ENCODE measurements at places on chromosomes 5 and 9. TPM values are rescaled to one million over a fixed set of nuclear protein-coding genes. Genes with fewer than 3 reads are reported as not detected.

Gene SPATA31E1
- polyA plus RNA-seq = not detected

Gene C8G
- 1,117 TPM for polyA plus RNA-seq

Gene LCNL1
- 0.01 TPM for polyA plus RNA-seq

Gene TBC1D2
- polyA plus RNA-seq = 4.7 TPM

Gene NFIL3
- polyA plus RNA-seq = 7.0 TPM

Gene ANKDD1B
- 0.10 TPM for polyA plus RNA-seq

Gene CDC20B
- not detected for polyA plus RNA-seq

Gene MEGF10
- polyA plus RNA-seq = not detected

Gene IFNA2
- not detected for polyA plus RNA-seq

Gene TEK
- polyA plus RNA-seq = 2.9 TPM

Gene SEMA4D
- 1.4 TPM for polyA plus RNA-seq

Gene IL5
- polyA plus RNA-seq = not detected

Gene LCN6
- polyA plus RNA-seq = 0.32 TPM

Gene KCNV2
- polyA plus RNA-seq = not detected

Gene ADGRV1
- polyA plus RNA-seq = 8.2 TPM

Gene TARS1
- 69.1 TPM for polyA plus RNA-seq

Gene IFNA14
- not detected for polyA plus RNA-seq

Gene OCLN
- 9.9 TPM for polyA plus RNA-seq

Gene IL4
- polyA plus RNA-seq = not detected

Gene NUTM2F
- polyA plus RNA-seq = not detected

Gene PCDHA9
- not detected for polyA plus RNA-seq

Gene BHMT2
- polyA plus RNA-seq = 216 TPM

Gene KIAA0825
- polyA plus RNA-seq = 0.25 TPM

Gene ENTREP1
- 0.07 TPM for polyA plus RNA-seq

Gene PCDHB15
- 0.21 TPM for polyA plus RNA-seq

Data from liver (tissue), 10 donors.